Right ventricle myocardium inferior (tissue), 1 donor: ENCODE measurements at places on chromosomes 6 and 20. TPM values are rescaled to one million over a fixed set of nuclear protein-coding genes. Genes with fewer than 3 reads are reported as not detected.
A peak's percentile ranks its signal among the peaks of the same experiment; 100 is the strongest.

- DNase-seq = no peak
Observed at GRCh38 chr20:17557675-17558006, 12.2 kb upstream of the DSTN start.

- DNase-seq = no peak
Observed at GRCh38 chr6:157124485-157125254, 198.6 kb downstream of the TMEM242 start.

- DNase-seq = no peak
Observed at GRCh38 chr6:252775-253535, 39.3 kb upstream of the DUSP22 start.

DNA sequence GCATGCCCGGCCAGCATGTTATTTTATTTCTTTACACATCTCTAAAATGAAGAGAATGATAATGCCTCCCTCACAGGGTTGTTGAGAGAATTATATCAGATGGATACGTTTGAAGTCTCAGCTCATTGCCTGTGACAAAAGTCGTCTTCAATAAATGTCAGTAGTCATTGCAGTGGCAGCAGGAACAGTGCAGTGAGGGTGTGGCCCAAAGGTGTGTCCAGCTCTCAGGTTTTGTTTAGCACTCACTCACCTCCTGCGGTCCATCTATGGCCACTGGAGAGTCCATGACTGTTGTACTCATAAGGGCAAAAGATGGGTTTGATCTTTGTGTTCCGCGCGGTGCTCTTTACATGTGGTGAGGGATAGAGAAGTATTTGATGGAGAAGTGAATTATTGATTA lies 77.2 kb upstream of the TIAM2 start:
- DNase-seq = no peak

DNA sequence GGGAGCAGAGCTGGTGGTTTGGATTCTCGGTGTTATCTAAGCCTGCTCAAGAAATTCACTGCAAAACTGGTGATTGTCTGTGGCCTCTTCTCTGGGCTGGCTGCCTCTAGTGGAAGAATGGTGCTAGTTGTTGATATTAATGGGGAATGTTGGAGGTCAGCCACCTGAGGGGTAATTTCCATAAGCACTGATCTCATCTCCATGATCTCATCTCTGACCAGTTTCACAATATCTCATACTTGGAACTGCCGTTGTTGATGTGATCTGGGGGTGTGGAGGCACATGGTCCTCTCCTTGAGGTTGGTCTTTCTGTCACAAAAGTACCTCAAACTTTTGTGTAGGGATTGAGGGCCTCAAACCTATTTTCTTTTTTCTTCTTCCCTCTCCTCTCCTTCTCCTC lies 102.6 kb downstream of the CD109 start:
- DNase-seq = peak; percentile 45

GRCh38 chr6:38507173-38507572 lies 132.6 kb downstream of the BTBD9 start:
- DNase-seq = no peak

TMEM244 gene
- total RNA-seq = not detected

GRCh38 chr20:44072384-44072783 lies 114.6 kb downstream of the JPH2 start:
- no peak for DNase-seq

- no peak for DNase-seq
Observed at GRCh38 chr6:15553736-15554294, 109.0 kb downstream of the DTNBP1 start.

GRCh38 chr6:45815466-45816125 lies 200.1 kb downstream of the CLIC5 start:
- DNase-seq = peak; percentile 42

DNA sequence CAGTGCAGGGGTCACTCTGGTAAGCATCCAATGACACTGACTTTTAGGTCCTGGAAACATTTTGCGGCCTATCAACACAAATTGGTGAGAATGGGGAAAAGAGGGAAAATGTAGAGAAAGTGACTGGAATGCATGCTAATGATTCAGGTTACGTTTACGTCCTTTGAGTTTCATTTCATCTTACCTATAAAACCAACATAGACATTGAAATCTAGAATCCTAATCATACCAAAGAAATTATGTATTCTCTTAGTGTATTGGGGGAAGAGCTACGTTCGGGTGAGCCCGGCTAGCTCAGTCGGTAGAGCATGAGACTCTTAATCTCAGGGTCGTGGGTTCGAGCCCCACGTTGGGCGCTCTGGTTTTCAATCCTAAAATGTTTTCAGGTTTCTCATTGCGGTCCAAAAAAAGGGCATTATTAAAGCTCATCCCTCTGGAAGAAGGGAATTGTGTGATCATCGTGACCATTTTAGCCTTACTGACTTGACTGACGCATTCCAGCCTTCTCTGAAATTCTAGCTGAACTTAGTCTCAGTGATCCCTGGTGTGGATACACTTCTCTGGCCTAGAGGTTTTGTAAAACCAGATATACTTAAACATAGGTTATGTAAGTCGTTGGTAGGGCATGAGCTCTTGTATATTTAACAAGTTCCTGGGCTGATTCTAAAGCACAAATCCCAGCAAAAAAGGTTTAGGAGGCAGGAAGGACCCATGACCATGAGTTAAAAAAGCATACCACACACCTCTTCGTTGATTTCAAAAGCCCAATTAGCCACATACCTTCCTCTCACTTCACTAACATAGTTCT lies 18.3 kb downstream of the HMGN4 start:
- no peak for DNase-seq

HDGFL1 gene
- not detected for total RNA-seq

DNA sequence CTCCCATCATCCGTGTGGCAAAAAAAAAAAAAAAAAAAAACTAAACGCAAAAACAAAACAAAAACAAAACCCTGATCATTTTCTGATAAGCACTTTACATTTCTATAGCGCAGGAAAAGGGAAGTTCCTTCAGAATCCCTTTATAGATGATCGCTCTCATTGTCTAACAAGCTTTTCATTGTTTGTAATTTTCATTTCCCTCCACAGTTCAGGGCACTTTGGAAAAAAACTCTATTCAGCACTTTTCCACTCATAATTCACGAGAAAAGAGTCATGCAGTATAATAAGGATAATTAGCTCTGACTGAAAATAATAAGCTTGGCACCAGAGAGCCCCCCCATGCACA lies 89.4 kb upstream of the ATXN1 start:
- DNase-seq = no peak

GRCh38 chr6:100465701-100466409 lies 1.1 kb upstream of the SIM1 start:
- DNase-seq = no peak

DNA sequence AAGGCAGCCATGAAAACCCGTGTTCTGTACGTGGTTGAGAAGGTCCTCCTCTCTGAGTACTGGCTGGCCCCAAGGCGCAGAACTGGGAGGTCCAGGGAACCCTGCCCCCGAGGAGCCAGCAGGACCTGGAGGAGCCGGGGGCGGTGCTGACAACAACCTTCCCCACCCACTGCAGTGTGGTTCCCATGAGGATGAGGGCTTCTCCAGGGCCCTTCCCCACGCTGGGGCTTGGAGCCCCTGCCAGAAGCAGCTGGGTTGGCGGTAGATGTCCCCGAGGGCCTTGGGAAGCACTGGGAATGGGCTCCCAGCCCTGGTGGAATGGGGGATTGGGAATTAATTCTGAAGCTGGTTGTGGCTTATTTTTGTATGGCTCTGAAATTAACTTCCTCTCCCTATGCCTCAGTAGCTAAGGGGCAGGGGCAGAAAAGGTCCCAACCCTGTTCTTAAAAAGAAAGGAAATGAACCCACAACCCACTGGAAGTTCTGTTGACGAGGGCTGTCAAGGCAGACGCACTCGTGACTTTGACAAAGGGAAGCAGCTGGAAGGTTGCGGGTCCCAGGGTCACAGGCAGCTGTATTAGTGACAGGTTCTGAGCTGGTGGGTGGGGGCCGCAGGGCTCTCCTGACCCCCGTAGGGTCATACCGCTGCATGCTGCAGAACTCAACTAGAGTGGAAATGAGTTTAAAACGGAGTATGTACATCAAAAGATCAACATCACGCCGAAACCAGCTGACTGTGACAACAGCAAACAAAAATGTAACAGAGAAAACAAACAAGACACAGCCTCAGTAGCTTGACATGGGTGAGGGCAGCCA lies 13.9 kb upstream of the HELZ2 start:
- no peak for DNase-seq

- DNase-seq = no peak
Observed at GRCh38 chr20:60211618-60212463, 253.6 kb downstream of the CDH26 start.

TMC2 gene
- total RNA-seq = 0.08 TPM

DNA sequence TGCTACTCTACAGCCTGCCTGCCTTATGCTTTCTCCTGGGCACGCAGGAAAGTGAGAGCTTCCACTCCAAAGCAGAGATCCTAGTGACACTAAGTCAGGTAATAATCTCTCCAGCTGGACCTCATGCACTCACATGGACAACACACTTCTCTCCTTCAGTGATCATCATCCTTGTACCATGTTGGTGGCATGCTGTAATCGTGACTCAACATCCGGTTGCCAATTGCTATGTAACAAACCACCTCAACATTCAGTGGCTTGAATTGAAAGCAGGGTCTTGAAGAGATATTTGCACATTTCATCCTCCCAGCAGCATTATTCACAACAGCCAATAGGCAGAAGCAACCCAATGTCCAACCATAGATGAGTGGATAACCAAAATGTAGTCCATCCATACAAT lies 40.3 kb upstream of the PPP1R3G start:
- no peak for DNase-seq

MAP7 gene
- 3.2 TPM for total RNA-seq

GPSM3 gene
- 6.3 TPM for total RNA-seq

ADIG gene
- 0.43 TPM for total RNA-seq

PLA2G7 gene
- 0.14 TPM for total RNA-seq

GRCh38 chr20:11791835-11792567 lies 125.7 kb upstream of the BTBD3 start:
- no peak for DNase-seq

EYA4 gene
- total RNA-seq = 19.5 TPM

C6orf15 gene
- not detected for total RNA-seq
